IMR-90 (cell line): ENCODE measurements at places on chromosomes 5 and 9. TPM values are rescaled to one million over a fixed set of nuclear protein-coding genes. Genes with fewer than 3 reads are reported as not detected.
A peak's percentile ranks its signal among the peaks of the same experiment; 100 is the strongest.

The GRIA1 gene
- 1.3 and 1.4 TPM in 2 replicates for total RNA-seq

The GRXCR2 gene
- total RNA-seq: not detected in 2 replicates

DNA sequence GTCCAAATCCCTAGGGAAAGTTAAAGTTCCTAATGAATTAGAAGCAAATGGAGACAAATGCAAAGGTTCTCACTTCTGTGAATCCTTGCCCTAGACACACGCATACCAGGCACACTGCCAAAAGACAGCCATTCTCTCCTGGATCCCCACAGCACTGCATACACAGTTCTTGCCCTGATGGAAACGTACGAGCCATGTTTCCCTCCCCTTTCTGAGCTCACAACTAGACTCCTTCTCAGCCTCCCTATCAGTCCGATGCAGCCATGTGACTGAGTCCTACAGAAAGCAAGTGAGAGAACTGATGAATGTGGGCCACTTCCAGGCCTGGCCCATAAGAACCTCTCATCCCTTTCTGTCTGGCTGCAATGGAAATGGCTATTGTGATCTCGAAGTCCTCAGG is 92.0 kb downstream of the ZNF608 start:
- no peak for DNase-seq

DNA sequence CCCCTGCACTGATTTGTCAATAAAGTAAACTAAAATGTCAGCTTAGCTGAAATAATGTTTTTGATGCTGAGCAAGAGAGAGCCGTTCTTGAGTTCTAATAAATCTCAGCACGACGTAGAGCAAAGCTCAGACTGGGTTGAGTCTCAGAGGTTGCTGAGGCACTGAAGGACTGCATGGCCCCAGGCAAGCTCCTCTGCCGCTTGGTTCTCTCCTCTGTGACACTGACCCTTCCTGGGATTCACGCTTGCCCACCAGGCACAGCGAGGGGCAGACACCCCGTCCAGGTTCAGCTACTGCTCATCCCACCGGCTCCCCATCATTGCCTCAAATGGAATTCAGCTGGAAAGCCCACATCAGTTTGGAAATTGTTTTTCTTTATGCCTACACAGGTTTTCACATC is 129.8 kb downstream of the IRX2 start:
- no peak for DNase-seq

GRCh38 chr9:85876628-85877027 is 64.3 kb upstream of the NAA35 start:
- DNase-seq: no peak

DNA sequence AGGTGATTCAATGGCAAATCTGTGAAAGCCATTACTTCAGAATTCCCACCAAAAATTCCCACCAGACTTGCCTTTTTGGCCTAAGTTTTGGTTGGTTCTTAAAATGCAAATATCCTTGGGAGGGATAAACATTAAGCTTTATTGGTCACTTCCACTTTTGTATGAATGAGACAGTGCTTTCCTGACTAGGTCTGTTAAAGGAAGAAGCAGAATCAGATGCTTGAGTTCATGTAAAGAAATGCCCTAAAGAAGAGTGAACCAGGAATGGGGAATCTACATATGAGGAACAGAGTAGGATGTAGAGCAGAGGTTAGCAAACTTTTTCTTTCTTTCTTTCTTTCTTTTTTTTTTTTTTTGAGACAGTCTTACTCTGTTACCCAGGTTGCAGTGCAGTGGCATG is 129.3 kb downstream of the GCNT1 start:
- DNase-seq: no peak

- DNase-seq: no peak
These were observed 524.9 kb downstream of the SEMA5A start for GRCh38 chr5:9020996-9021395.

DNA sequence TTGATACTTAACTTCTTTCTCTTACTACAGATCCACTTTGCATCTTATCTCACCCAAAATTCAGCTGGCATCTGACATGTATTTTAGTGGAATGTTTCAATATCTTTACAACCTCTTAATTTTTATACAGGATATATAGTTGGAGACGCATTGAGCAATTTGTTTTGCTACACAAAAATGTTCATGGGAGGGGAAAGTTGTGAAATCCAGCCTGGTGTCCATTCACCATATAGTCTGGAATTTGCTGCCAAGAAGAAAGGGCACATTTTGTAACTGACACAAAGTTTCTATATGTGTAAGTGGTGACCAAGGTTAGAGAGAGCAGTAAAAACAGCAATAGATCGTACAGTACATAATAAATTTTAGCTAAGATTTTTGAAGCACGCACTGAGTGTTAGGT is 14.0 kb upstream of the CHD1 start:
- no peak for DNase-seq

GRCh38 chr9:71692337-71692736 is 76.0 kb downstream of the CEMIP2 start:
- peak; percentile 58 for DNase-seq

DNA sequence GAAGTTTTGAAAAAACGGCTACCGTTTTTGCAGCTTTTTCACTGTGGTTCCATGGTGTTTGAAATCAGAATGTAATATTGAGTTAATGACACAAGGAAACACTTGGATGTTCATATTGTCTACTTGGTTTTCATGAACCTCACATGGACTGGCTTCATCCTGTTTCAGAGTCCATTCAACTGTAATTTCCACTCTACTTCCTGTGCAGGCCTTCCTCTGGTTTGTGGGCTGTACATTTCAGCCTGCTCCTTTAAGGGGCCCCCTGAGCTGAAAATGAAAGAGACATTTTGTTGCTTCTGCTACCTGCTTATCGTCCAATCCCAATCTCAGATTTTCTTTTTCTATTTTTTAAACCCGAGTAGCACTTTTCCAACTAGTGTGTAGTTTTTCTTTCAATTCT is 41.8 kb upstream of the CDKN2B start:
- DNase-seq: no peak

DNA sequence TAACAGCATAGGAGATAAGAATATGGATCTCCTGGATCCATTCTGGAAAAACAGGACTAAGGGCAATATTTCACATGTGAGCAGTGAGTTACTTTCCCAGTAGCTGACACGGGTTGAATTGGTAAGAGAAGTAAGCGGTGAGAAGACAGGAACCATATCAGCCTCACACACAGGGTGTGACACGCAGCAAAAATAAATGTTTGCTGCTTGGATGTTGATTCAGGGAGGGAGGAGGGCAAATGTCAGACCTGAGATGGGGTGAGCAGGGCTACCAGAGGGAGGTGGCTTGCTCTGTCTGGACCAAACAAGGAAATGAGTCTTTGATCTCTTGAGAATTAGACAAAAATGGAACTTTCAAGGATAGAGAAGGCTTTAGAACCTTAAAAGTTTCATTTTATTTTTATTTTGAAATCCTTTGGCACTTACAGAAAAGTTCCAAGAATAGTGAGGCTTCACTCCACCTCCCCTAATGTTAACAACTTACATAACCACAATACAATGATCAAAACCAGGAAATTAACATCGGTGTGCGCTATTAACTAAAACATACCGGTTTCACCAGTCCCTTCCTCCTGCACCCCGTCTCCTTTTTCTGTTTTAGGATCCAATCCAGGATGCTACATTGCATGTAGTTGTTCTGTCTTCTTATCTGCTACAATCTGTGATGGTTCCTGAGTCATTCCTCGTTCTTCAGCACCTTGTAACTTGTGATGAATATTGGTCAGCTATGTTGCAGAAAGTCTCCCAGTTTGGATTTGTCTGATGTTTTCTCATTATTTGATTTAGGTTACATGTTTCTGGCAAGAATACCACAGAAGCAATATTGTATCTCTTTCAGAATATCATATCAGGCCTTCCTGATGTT is 20.5 kb upstream of the ARHGEF28 start:
- peak; percentile 42 for DNase-seq
